ENCODE measurements at places on chromosomes 6 and 20. TPM values are rescaled to one million over a fixed set of nuclear protein-coding genes. Genes with fewer than 3 reads are reported as not detected.

The GABRR1 gene
- not detected for total RNA-seq

The CHMP4B gene
- total RNA-seq: 152 TPM

The IFNGR1 gene
- total RNA-seq: 41.9 TPM

The LRRC73 gene
- 0.71 TPM for total RNA-seq

The C20orf204 gene
- 0.32 TPM for total RNA-seq

The BPIFA3 gene
- total RNA-seq: not detected

The CRISP2 gene
- not detected for total RNA-seq

The ASCC3 gene
- total RNA-seq: 19.1 TPM

The SLPI gene
- 15.1 TPM for total RNA-seq

The OXT gene
- not detected for total RNA-seq

The ANKEF1 gene
- total RNA-seq: 5.8 TPM

The RBM24 gene
- total RNA-seq: 7.7 TPM

The SMPDL3A gene
- 3.2 TPM for total RNA-seq

The CLVS2 gene
- 0.17 TPM for total RNA-seq

The PSORS1C2 gene
- not detected for total RNA-seq

The SEMG1 gene
- not detected for total RNA-seq

The CCN6 gene
- total RNA-seq: not detected

The PACSIN1 gene
- 0.05 TPM for total RNA-seq

The SFTA2 gene
- total RNA-seq: not detected

The TTK gene
- 17.5 TPM for total RNA-seq

The IP6K3 gene
- 1.6 TPM for total RNA-seq

The TRIM15 gene
- total RNA-seq: not detected

The HLA-DOA gene
- total RNA-seq: not detected

The PHACTR3 gene
- total RNA-seq: 0.54 TPM

The SOBP gene
- 0.75 TPM for total RNA-seq

The SLC22A7 gene
- not detected for total RNA-seq

The KCNQ5 gene
- 1.5 TPM for total RNA-seq

The SAMHD1 gene
- 8.5 TPM for total RNA-seq

All from A549 treated with Hydrocortisone at 1 μM for 4 hours (cell line).